ENCODE measurements at places on chromosomes 7 and 10.

DNA sequence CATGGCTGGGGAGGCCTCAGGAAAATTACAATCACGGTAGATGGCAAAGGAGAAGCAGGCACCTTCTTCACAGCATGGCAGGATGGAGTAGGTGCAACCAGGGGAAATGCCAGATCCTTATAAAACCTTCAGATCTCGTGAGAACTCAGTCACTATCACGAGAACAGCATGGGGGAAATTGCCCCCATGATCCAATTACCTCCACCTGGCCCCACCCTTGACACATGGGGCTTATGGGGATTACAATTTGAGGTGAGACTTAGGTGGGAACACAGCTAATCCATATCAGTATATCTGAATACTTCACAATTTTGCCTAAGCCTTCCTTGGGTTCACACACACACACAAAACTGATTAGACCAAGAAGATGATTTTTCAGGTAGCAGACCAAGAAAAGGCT lies 145.1 kb upstream of the COL1A2 start:
- DNase-seq: no peak

- DNase-seq: no peak
These were observed 301.5 kb upstream of the CACNA2D1 start for GRCh38 chr7:82745117-82745516.

DNA sequence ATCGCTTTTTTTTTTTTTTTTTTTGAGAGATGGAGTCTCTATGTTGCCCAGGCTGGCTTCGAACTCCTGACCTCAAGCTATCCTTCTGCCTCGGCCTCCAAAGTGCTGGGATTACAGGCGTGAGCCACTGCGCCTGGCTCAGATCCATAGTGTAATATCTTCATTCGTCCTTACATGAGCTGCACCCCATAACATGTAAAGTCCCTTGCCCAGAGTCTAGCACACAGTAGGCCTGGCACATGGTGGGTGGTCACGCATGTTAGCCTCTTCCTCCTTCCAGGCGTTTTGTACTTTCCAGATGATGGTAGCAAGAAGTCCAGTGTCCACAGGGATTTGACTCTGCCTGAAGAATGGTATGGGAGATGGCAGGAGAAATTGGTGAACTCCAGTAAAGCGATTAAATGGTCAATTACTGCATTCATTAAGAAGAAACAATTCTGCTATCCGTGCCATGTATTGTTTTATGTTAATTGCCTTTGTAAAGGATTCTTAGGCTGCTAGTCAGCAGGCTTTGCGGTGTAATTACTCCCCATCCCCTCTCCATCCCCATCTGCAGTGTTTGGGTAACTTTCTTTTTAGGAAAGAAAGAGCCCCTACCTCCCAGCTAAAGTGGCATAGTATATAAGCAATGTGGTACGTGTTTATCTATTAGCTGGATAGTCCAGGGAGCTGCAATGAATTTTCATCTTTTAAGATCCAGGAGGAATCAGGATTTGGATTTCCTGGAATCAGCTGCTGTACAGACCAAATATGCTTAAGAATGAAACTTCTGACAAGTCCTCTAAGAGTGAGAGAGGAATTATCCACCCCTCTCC lies 1.2 kb downstream of the TPST1 start:
- no peak for DNase-seq

DNA sequence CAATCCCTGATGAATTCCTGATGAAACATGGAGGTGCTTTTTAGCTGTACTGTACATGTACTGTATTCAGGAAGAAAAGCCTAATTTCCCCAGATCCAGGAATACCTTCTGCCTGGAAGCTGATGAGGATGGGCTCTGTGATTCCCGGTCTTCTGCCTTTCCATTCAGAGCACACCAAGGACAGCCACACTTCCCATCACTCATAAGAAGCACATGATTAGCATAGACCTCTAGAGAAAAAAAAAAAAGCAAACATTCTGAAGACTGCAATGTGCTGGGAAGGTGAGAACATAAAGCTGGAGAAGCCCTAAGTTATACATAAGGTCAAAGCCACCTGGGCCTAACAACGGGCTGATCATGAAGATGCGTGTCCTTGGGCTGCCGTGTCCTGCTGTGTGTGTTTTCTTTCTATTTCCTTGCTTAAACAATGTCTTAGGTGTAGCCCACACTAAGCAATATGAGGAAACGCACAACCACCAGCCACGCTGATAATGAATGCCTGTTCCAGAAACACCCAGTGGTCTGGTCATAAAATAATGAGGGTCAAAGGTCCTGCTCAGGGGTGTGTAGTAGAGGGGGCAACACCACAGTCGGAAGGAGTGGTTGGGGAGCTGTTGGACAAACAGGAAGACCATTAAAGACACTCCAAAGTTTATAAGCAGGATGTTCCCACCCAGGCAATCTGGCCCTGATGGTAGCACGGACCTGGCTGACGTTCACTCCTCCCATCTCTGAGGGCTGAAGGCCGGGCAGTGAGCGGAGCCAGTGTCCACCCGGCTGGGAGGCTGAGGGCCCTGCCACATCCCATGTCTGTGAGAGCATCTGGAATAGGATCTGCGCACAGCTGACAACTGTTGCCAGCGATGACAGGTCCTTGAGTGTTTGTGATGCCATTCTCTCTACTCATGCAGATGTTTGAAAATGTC lies 7.9 kb downstream of the PKD1L1 start:
- no peak for DNase-seq

DNA sequence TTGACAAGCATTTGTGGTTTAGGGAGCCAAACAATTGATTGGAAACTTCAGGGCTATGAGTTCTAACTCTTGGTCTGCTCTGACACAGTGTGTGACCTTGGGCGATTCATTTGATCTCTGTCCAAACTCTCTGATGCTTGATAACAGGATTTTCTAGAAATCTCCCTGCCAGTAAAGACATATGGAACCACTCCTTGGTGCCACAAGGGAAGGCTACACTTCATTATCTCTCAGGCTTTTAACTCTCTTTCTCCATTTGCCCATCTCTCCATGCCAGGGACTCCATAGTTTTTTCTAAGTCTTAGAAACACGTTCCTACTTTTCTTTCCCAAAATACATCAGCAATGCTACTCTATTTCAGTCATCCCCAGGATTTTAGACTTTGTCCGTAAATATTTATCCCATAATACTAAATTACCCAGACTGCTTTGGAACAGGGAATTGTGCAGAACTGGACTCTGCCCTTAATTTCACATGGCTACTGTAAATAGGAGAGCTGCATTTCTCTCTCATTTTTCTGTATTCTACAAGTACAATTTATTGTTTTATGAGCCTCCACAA lies 488.2 kb downstream of the SUGCT start:
- no peak for DNase-seq

DNA sequence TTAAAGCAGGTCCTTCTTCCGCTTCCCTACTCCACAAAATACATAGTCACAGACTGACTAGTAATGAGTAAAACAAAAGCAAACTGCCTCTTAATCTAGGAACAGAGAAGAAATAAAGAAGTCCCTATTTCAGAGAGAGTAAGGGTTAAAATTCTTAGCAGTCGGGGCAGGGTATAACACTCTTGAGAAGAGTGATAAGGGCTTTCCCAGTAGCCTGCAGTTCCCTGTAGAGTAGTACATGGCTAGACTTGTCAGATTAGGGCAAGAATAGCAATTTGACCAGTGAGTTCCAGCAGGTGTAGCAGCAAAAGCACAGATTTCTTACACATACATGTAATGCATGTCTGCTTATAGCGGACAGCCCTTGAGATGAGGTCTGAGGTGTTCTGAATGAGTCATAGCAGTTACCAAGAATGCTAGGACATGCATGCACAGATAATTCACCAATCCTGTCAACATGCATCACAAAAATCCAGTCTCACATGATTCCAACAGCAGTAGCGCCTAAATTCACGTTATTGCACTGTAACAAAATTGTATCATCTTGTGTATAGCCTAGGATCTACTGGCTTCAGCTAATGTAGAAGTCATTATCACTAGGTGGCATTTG lies 40.7 kb downstream of the BTRC start:
- DNase-seq: no peak

DNA sequence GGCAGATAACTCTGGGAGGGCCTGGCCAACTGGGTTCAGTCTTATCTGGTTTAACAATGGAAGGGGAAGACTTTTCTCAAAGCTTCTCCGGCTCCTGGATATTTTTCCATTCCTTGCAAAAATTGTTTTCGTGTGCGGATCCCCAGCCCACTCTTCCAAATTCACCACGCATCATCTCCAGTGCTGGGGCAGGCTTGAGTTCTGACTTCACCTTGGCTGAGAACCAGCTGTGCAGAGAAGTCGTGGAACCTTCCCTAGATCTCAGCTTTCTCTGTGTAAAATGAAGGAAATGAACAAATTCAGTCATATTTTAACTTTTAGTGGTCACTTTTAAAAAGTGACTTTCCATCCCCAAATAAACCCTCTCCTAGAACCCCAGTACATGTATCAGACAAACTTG lies 297.0 kb downstream of the TCF7L2 start:
- no peak for DNase-seq

DNA sequence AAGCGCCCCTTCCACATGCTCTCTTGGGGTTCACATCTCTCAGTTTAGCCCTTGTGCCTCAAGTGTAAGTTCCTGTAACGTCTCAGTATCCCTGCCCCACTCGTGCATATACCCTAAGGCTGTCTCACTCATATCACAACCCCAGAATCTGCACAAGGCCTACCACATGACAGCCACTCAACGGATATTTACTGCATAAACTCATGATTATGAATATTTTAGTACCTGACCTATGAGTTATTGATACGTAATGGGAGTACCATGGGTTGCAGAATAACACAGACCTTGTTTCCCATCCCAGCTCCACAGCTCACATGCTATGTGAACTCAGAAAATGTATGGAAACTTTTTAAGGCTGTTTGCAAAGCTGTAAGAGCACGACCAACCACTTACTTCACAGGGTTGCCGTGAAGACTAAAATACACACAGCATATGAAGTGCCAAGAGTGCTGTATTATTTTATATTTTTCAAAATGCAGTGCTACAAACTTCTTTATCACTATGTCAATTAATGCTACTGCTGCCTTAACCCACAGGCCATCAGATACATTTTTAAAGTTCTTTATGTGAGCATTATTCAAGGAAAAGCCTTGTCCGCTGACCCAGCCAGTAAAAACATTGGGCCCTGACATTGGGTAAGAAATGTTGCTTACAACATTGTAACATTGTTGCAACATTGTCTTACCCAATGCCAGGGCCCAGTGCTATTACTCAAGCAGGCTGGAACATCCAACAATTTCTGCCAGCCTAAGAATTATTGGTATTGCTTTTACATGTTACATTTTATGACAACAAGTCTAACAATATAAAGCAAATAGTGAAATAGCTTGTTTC lies 97.2 kb downstream of the JAZF1 start:
- DNase-seq: no peak

DNA sequence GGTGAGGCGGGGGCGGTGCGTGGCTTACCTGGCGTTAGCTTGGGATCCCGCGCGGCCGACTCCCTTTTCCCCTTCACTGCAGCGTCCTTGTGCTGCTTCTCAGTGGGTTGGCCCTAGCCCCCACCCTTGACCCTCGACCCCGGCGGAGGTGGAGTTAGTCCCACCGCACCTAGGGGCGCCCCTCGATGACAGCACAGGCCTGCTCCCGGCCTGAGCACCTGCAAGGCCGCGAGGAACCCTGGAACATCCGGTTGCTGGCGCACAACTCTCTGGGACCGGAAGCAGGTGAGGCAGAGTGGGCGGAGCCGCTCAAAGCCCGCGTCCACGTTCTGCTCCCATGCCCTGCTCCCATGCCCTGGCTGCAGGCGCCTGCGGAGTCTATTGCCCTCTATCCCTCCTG lies 266.9 kb downstream of the USP6NL start:
- no peak for DNase-seq

DNA sequence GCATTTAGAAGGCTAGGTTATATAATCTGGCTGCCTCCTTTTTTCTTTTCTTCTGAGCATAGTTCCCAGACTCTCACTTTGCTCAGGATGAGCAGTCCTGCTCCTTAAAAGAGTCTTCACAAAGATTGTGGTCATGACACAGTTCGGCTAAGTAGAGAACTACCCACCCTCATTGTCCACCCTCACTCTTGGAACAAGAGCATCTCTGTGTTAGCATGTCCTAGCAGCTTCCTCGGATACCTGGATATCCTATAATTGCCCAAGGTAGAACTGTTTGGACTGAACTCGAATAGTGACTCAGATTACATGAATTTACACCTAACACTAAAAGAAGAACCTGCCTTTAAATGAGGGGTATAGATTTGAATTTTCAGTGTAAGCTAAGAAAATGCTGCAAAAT lies 572.0 kb downstream of the SUGCT start:
- no peak for DNase-seq

GRCh38 chr7:27971171-27971812 lies 209.3 kb downstream of the JAZF1 start:
- no peak for DNase-seq

GRCh38 chr7:18290223-18290622 lies 205.3 kb upstream of the HDAC9 start:
- DNase-seq: no peak

DNA sequence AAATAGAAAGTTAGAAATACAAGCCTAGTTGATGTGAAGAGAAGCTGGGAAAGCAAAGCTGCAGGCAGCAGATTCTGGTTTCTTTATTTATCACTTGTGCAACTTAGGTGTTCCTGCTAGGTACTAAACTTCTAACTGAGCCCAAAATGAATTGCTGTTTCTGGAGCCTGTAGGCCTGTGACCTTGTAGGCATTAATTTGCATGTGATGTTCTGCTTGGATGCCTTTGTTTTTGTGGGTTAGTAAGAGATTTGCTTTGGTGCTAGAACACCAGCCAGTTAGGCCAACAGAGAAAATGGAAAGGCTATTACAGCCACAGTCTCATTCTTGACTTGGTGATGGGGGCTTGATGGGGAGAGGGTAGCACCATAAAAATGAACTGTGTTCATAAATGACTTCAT lies 370.7 kb downstream of the PPP1R3A start:
- DNase-seq: no peak

DNA sequence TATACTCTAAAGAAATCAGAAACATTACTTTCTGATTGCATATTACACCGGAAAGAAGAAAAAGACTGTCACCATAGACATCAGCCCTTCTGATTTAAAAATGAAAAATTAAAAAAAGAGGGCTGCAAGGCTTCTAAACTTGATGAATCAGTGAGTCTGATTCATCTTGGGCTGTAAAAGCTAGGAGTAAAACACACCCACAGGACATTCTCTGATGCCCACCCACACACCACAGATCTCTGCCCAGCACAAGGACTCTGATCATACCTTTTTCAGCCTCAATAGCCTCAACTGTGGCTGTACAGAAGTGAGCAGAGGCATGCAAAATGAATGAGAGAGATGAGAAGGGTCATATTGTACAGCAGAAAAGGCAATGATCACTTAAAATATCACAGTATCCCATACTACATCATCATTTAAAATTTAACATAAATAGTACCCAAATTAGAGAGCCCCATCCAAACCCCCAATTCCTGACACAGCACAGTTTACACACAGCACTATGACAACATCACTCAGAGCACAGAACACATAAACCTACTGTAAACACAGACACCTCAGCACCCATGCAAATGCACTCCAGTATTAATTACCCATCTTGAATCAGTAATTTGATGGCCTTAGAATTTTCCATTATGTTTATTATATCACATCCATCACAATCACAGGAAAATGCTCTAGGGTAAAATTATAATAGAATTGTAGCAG lies 6.4 kb upstream of the MSS51 start:
- DNase-seq: no peak

- DNase-seq: no peak
These were observed 351.6 kb upstream of the ZMIZ1 start for GRCh38 chr10:78717200-78717599.

- peak; percentile 35 for DNase-seq
These were observed 650 bp upstream of the TM9SF3 start for GRCh38 chr10:96587264-96588059.
